NCI-H2029 (cell line): ENCODE measurements at places on chromosomes 12 and 14.

- DNase-seq: no peak
Observed at GRCh38 chr14:77353469-77354141, 23.3 kb downstream of the TMED8 start.

DNA sequence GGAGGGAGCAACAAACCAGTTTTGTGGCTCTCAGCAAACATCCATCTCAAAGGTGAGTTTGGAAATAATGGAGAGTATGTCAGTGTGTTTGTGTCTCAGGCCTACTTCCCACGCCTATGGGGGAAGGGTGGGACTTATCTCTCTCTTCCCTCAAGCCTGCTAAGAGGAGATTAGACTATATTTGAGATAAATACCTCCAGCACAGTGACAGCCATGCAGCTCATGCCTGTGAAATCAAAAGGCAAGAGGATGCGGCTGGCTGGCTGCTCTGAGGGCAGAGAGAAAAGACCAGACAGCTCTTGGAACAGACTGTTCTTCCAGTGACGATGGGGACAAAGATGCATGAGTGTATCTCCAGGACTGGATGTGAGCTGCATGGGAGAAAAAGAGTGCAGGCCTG, 14.7 kb upstream of the POC1B start:
- no peak for DNase-seq

- no peak for DNase-seq
Observed at GRCh38 chr12:12447837-12448236, 91.0 kb downstream of the BORCS5 start.

DNA sequence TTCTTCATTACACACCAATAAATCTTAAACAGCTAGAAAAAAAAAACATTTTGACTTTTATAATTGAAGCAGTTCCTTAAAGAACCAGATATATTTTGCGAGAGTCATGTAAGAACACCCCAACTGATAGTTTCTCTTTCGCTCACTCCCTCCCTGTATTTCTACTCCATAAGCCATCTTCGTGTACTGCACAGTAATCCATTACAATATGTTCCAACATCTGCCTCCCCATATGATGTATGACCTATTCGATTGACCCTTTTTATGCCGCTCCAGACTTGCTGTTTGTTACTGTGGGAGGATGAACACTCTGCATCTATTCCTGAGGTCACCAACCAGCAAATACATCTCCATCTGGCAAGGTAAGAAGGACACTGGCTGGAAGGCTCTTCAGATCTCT, 331.7 kb downstream of the SOX5 start:
- no peak for DNase-seq

GRCh38 chr12:95185072-95185471, 32.2 kb downstream of the FGD6 start:
- no peak for DNase-seq

- DNase-seq: no peak
Observed at GRCh38 chr14:105891631-105892452, 365.5 kb downstream of the TMEM121 start.

- no peak for DNase-seq
Observed at GRCh38 chr12:132686825-132687210, 324 bp downstream of the POLE start.

- no peak for DNase-seq
Observed at GRCh38 chr14:102403028-102403427, 40.3 kb downstream of the TECPR2 start.

DNA sequence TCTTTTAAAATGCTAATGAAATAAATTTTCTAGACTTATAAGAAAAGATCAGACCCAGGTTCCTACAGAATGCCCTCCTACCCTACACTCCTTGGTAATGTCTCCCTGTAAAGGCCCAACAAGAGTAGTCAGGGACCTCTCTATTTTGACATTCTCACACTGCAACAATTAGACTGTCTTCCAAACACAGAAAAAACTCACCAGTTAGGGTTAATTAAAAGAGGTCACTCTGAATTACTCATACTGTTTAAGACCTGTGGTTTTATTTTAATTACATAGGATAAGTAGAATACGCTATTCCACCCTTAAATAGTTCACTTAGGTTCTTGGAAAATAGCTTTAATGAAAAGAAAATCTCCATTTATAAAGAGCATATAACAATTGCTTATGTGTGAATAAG, 142.4 kb downstream of the ITPR2 start:
- no peak for DNase-seq

DNA sequence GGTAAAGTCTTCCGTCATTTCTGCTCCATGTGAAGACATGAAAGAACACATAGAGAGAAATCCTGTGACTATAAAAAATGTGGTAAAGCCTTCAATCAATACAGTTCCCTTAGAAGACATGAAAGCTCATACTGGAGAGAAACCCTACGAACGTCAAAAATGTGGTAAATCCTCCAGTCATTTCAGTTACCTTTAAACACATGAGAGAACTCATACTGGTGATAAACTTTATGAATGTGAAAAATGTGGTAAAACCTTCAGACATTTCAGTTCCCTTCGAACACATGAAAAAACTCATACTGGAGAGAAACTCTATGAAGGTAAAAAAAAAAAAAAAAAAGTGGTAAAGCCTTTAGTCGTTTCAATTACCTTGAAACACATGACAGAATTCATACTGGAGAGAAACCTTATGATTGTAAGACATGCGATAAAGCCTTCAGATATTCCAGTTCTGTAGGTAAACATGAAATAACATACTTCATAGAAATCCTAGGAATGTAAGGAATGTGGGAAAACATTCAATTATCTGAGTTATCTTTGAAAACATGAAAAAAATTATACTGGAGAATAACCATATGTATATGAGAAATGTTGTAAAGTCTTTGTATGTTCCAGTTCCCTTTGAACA, 60.4 kb downstream of the MAP4K5 start:
- no peak for DNase-seq

- no peak for DNase-seq
Observed at GRCh38 chr12:80044694-80045046, 54.7 kb upstream of the OTOGL start.

- DNase-seq: no peak
Observed at GRCh38 chr14:68397822-68398221, 395.0 kb downstream of the ZFP36L1 start.

GRCh38 chr14:101862177-101862576, 100.7 kb downstream of the PPP2R5C start:
- DNase-seq: no peak

DNA sequence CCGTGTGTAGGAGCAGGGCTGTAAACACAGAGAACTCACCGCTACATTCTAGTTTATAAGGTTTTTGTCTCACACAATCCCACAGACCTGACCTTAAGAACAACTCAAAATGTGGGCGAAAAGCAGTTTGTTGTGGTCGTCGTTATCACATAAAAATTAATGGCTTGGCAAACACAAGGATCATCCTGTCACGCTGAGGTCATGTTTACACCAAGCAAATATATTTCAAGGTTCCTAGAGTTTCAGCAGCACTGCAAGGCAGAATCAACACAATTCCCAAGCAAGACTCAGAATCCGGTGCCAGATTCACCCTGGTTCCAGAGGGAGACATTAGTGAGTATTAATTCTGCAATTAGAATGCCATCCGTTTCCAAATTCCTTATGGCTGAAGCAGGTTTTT, 30.1 kb upstream of the MAP1LC3B2 start:
- DNase-seq: peak; percentile 60

- no peak for DNase-seq
Observed at GRCh38 chr14:75190023-75190422, 13.6 kb upstream of the TMED10 start.

GRCh38 chr12:4424422-4424821, 21.2 kb downstream of the FGF6 start:
- no peak for DNase-seq

- no peak for DNase-seq
Observed at GRCh38 chr14:92565040-92565717, 51.6 kb downstream of the RIN3 start.

DNA sequence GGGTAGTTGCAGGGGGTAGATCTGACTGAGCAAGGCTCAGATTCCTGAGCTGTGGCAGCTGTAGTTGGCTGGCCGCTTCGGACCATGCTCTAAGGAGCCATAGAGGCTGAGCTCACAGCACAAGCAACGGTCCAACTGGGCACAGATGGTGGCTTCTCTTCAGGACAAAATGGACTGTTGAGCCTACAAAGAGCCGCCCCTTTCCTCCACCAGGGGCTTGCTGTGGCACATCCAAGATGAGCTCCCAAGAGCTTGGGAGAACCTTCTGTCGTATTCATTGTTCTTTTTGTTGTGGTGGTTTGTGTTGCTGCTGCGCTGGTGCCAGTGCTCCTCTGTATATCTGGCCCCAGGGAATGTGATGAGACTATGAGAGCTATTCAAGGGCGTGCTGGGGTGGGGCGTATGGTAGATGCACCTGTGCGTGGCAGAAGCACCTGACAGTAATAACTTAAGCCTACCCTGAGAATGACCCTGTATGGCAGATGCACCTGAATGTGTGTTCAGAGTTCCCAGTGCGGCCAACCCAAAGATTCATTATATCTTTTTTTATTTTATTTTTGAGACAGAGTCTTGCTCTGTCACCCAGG, 17.8 kb upstream of the LGALS3 start:
- no peak for DNase-seq

DNA sequence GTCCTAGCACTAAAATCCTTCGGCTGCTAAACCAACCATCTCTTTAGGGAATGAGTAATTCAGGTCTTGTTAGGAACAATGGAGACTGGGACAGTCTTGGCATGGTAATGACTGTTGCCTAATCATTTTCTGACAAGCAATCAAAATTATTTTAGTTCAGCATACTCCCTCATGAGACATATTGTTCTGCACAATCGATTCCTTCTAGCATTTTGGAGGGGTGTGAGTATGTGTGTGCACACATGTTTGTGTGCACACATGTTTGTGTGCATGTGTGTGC, 2.1 kb upstream of the KRT1 start:
- no peak for DNase-seq

DNA sequence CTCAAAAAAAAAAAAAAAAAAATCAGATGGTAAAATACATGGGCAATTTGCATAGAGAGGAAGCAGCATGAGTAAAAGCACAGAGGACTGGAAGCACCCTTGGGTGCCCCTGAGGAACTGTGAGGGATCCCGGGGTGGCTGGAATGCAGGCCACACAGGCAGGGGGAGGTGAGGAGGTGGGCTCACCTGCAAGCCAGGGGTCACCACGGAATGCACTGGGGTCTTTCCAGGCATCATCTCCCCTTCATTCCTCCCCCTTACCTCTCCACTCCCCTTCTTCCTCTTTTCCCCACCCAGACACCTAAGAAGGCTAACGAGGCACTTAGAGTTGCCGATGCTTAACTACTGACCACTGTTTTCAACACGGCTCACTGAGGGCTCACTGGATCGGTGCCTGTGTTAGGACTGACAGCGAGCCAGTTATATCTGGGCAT, 14.4 kb upstream of the HIP1R start:
- no peak for DNase-seq

DNA sequence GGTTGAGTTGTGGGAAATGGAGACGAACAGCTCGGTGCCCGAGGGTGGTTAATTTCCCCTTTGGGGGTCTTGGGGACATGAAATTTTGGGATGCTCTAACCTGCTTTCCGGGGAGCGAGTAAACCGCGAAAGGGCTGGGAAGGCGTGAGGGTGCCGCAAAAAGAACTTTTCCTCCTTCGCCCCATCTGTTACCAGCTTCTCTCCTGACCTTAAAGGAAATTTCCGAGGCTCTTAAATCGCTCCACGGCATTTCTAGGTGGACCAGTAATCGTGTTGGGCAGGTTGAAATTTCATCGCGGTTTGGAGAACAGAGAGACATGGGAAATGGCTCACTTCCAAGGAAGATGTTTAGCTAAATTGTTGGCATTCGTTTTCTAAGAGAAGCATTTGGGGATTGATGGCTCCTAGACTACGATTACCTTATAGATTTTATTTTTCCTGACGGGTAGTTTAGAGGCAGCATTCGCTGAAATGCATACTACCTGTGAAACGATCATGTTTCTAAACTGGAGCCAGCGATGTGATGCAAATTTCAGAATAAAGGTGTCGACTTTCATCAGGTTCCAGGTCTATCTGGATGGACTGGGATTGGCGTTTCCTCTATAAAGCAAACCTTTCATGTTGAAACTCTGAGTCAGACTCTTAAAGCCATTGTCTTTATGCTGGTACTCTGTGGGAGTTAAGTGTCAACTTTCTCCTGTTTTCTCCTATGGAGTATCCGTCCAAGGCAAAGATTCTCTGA, 414.5 kb downstream of the PCNX1 start:
- peak; percentile 49 for DNase-seq

- DNase-seq: no peak
Observed at GRCh38 chr14:87960013-87960787, 32.8 kb downstream of the GALC start.

DNA sequence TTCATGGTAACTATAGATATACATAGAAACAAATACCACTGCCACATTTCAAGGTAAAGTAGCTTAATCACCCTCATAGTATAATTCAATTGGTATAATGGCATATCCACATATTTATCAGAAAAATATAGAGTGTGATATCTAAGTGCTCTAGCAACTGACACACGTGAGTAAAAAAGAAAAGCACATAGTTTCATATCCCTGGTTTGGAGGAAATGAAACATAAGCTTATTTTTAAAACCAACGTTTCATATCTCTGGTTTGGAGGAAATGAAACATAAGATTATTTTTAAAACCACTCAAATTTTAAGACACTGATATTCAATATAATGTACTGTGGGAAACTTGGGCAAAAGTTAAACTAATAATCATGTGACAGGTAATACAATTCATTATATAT, 2.1 kb downstream of the OR6C70 start:
- DNase-seq: no peak

- peak; percentile 15 for DNase-seq
Observed at GRCh38 chr14:93951635-93952540, 24.5 kb downstream of the ASB2 start.

DNA sequence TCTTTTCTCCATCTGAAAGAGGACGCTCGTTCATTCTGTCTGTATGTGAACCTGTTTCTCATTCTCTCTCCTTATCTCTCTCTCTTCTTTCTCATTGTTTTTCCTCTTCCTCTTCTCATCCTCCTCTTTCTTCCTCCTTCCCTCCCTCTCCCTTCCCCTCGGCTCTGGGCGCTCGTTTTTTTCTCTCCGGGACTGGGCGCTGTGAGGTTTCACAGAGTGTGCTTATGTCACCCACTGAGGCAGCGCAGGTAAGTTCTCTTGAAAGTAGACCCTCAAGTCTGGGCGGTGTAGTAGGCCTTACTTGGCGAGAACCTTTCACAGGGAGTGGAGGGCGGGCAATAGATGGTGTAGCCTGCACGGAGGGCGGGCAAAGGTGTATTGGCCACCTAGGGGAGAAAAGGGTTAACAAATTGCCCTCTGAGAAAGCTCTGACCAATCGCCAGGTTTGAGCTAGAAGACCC, 4.5 kb upstream of the SIX1 start:
- no peak for DNase-seq
